ELF-1 (cell line): ENCODE measurements at places on chromosomes 3 and 15.
A peak's percentile ranks its signal among the peaks of the same experiment; 100 is the strongest.

- DNase-seq: peak; percentile 35
Measured at GRCh38 chr15:52011711-52012144, 7.3 kb upstream of the MAPK6 start.

DNA sequence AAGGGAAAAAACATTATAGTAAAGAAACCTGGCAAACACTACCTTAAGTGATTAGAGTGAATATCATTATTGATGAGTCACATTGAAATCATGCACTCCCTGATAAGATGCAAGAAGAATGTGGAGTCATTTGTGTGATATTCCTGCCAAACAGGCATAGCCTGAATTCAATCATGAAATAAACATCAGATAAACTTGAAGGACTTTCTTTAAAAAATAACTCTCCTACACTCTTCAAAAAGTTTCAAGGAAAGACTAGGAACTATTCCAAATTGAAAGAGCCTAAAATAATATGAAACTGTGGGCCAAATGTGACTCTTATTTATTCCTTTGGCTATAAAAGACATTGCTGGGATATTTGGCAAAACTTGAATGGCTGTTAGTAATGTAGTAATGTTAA, 625.7 kb upstream of the LMCD1 start:
- no peak for DNase-seq

GRCh38 chr15:39442898-39443297, 138.0 kb upstream of the THBS1 start:
- DNase-seq: no peak

- DNase-seq: no peak
Measured at GRCh38 chr3:62332017-62332416, 41.3 kb downstream of the FEZF2 start.

DNA sequence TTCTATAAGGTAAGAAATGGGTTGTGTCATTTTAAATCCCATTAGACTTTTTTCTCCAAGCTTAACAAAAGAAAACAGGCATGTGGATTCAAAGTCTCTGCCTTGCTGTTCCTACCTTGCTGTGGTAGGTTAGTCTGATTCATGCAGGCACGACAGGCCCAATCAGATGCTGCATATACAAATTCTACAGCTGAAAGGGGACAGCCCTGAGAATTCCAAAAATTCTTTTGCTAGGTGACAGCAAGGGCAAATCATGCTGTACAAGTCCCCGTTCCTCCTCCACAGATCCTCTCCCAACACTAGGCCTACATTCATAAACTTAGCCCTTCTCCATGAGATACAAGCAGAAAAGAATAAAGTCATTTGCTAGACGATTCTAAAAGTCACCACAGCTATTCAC, 161.2 kb upstream of the THBS1 start:
- DNase-seq: no peak

DNA sequence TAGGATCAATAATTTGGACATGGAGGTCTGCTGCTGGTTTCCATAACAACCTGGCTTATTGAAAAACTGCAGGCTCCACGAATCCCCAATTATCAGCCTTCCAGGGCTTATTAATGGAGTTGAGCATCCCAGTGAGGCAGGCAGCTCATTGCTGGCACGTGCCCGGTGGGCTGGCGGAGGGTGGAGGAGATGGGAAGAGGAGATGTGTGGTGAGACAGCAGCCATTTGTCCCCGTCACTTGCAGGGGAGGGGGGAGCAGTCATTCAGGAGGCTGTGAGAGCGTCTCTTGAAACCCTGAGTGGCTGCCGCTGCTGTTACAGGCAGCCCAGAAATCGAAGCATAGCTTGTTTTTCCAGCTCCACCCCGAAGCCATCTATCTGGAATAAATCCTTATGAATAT, 70.6 kb downstream of the GAP43 start:
- DNase-seq: no peak
